CD4-positive, alpha-beta T cell treated with Interleukin-12 subunit alpha and Interleukin-12 subunit beta, for 1 hour (primary cell): ENCODE measurements at places on chromosomes 4 and X.

DNA sequence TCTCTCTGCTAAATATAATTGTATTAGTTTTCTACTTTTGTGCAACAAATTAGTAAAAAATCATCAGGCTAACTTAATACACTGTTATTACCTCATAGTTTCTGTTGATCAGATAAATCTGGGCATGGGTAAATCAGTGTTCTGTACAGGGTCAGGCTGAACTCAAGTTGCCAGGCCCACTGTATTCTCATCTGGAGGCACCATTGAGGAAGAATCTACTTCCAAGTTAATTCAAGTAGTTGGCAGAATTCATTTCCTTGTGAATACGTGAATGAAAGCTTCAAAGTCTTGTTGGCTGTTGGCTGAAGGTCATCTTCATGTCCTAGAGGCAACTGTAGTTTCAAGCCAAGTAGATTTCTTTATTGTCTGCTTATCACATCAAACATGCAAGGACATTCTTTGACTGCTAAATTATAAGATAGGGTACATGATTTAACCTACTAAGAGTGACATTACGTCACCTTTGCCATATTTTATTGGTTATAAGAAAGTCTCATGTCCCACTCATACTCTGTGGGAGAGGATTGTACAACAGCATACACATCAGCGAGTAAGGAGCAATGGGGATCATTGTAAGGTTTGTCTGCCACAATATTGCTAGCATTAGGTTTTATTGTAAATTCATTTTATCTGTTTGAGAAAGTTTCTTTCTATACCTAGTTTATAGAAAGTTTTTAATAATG, 1219.0 kb downstream of the ARAP2 start:
- DNase-seq, result no peak

- no peak for DNase-seq
Measured at GRCh38 chr4:44120646-44121045, 328.0 kb downstream of the KCTD8 start.

- DNase-seq, result no peak
Measured at GRCh38 chr4:100582146-100582545, 64.3 kb upstream of the EMCN start.

DNA sequence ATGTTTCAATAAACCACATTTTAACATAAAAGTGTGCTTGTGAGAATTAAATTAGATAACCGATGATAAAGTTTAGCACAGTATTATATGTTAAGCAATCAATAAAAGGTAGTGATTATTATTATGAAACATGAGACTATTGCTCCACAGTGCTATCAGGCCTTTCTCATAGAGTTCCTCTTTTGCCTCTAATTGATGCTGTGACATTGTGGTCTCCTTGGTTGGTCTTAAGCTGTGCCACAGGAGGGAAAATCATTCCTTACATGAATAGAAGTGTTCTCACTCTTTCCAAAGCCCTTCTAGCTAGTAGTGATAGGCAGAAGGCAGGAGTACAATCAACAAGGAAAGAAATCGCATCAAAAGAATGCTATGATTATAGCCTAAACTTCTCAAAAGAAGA, 9.2 kb upstream of the PDHA2 start:
- DNase-seq, result no peak

DNA sequence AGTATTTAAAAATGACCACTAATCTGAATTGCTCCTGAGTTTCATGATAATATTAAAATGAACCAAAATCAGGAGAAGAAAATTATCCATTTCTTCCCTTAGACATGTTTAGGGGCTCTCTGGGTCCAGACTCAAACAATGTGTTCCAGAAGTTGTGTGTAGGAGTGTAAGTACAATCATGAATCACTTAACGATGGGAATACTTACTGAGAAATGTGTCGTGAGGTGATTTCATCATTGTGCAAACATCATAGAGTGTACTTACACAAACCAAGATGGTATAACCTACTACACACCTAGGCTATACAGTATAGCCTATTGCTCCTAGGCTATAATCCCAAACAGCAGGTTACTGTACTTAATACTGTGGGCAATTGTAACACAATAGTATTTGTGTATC, 74.8 kb downstream of the STPG2 start:
- DNase-seq, result no peak
